ENCODE measurements at places on chromosomes 11 and 22.

DNA sequence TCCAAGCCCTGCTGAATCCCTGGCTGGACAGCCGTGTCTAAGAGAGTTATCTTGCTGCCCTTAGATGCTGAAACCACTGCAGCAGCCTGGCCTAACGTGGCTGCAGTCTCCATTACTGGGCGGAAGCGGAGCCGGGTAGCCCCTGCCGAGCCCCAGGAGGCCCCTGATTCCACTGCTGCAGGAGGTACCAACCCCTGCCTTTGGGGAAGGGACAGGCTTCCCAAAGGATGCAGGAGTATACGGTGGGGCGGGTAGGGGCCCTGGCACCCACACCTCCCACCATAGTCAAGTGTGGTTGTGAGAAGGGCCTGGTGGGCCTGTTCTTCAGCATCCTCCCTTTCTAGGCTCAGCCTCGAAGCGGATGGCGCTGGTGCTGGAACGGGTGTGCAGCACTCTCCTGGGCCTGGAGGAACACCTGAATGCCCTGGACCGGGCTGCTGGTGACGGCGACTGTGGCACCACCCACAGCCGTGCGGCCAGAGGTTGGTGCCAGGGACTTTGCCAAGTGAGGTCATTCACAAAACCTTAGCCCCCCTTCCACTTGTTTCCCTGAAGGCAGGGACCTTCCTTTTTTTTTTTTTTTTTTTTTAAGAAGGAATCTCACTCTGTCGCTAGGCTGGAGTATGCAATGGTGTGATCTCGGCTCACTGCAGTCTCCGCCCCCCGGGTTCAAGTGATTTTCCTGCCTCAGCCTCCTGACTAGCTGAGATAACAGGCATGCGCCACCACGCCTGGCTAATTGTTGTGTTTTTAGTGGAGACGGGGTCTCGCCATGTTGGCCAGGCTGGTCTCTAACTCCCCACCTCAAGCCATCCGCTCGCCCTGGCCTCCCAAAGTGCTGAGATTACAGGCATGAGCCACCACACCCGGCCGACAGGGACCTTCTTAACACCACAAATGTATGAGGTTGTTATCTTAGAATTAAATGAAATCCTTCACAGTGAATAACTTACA lies 11.0 kb downstream of the TKFC start:
- no peak for DNase-seq

GRCh38 chr11:24754406-24754805 lies 257.6 kb downstream of the LUZP2 start:
- peak; percentile 12 for DNase-seq

DNA sequence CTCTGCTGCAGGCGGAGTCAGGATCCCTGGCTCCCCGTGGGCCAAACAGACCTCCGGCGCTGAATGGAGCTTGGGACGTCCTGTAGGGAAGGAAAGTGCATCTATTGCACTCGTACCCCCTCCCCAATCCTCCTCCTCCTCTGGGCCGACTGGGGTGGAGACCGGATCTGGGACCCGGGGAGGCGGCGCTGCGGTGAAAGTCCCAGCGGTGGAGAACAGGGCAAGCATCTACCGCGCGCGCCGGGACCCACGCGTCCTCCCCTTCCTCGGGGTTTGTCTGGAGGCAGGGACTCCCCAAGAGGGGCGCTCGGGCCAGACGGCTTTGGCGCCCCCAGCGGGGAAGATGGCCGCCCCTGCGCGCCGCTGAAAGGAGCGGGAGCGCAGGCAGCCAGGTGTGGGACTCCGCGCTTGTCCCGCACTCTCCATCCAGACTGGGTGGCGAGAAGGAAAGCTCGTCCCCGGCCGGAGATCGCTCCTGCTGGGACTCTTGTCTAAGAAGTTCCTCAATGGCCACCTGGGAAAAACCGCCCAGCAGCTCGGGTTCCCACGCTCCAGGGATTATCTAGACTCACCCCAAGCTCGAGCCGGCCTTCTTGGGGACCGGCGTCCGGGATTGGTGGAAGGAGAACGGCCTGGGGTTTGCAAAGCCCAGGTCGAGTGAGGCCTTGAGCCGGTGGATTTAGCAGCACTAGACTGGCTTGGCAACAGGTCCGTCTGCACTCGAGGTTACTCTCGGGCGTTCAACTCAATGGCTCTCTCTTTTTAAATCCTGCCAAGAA lies 718 bp downstream of the FADS2 start:
- peak; percentile 40 for DNase-seq

DNA sequence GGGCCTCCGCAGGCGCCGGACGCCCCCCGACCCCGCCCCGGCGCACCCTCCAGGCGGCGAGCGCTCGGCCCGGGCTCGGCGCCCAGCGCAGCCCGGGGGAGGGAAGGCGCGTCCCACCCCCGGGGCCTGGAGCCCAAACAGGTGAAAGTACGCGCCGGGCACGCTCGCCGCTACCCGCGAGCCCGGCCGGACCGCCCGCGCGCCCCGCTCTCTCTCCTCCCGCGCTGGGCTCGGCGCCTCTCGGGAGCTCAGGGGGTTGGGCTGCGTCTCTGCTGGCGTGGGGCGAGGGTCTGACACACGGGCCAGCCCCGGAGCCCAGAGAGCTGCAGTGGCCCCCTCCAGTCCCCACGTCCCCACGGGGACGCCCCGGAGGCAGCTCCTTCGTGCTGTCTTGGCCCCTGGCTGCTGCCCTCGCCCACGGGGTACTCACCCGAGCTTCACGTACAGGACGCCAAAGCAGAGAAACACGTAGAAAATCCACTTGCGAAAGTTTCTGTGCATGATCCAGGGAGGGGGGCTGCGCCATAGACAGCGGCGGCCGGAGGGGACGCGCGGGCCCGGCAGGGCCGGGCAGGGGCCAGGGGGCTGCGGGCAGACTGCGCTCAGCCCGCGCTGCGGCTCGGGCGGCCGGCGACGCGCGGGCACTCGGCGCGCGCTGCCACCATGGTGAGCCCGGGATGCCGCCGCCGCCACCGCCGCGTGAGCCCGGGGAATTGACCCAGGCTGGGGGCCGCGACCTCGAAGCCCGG lies 534 bp downstream of the WNT7B start:
- DNase-seq, result no peak

DNA sequence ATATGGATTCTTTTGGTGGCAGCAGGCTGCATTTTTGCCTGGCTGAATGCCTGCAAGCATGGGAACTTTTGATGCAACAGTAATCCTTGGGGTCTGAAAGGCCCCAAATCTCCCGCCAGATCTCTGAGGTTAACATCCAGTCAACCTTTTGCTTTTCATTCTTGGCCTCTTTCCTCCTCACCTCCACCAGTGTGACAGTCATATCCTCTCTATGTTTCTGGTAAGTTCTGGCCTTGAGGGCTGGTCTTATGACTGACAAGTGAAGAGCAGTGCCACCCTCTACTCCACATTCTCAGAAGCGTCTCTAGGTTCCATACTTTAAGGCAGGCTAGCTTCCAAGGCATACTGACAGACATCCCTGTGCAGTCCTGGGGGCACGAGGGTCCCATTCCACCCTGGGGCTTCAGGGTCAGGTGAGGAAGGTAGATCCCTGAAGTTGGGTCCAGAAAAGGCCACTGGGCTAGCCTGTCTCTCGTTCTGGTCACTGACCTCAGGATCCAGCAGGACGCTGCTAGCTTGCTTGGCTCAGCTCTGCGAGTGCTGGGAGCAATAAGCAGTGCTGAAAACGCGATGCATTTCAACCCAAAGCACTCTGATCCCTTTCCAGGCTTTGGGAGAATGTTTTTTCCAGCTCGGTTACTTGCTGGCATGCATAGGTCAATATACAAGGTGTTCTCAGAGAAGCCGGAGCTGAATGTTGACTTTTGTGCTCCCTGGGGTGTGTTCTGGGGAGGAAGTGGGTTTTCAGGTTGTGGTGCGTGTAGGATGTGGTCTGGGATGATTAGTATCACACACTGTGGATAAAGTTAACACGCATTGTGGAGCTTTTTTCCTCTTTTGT lies 75.2 kb downstream of the PTPRJ start:
- DNase-seq, result peak; percentile 36

DNA sequence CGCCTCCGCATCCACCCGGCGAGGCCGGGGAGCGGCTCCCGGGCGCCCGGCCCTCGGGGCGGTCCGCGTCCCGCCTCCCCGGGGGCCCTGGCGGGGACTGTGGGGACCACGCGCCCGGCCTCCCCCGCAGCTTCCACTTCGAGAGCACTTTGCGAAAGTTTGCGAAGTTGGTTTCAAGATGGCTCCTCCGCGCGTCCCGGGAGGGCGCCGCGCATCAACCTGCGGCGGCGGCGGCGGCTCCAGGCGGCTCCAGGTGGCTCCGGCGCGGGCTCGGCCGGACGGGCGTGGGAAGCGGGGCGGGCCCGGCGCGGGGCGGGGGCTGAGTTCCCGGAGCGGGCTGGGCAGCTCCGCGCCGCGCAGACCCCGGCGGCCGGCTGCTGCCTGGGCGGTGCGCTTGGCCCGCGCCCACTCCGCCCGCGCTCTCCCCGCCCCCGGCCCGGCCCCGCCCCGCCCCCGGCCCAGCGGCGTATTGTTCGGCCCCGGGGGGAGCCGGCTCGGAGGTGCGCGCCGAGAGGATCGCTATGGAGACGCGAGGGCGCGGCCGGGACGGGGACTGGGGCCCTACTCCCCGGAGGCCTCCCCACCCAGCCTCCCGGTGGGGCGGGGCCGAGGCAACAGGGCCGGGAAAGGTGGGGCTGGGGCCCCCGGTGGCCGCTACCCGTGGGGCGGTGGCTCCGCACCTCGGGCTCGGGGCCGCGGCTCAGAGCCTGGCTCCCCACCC lies at the start of gene CELSR1:
CELSR1 (minus strand) TSS at position 396 of the 721 bp plus-strand sequence. CDS start 450 bp downstream, outside the sequence.
- DNase-seq, result peak; percentile 41

DNA sequence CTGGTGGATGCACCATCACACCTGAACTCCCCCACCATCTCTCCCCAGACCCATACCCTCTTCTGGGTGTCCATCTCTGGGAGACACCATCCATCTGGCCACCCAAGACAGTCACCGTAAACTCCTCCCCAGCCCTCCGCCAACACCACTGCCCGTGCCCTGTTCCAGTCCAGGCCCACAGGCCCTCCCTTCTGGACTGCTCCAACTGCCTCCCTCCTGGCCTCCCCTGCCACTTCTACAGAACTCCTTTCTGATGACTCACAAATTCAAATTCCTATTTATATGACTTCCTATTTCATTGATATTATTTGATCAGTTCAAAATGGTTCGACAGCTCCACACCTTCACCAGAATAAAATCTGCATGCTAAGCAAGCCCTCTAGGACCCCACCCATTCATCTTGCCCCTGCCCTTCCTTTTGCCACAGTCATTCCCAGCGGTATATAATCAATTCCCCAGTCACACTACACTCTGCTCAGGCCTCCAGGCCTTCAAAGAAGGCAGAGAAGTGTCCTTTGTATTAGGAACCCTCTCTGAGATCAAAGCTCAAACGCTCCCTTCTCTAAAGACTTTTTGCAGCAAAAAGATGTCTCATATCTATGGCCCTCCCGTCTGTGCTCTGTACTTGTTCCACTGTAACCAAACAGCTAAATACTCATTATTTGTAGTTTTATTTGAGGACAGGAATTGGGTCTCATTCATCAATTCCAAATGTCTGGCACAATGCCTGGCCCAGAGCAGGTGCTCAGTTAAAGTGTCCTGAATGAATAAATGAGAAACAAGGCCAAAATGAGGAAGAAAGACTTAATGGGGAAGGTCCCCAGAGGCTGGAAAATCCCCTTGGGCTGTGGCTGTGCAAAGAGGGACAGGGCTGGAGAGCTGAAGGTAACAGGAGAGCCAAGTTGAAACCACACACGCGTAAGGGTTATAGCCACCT lies 29.0 kb downstream of the MYH9 start:
- DNase-seq, result peak; percentile 76

DNA sequence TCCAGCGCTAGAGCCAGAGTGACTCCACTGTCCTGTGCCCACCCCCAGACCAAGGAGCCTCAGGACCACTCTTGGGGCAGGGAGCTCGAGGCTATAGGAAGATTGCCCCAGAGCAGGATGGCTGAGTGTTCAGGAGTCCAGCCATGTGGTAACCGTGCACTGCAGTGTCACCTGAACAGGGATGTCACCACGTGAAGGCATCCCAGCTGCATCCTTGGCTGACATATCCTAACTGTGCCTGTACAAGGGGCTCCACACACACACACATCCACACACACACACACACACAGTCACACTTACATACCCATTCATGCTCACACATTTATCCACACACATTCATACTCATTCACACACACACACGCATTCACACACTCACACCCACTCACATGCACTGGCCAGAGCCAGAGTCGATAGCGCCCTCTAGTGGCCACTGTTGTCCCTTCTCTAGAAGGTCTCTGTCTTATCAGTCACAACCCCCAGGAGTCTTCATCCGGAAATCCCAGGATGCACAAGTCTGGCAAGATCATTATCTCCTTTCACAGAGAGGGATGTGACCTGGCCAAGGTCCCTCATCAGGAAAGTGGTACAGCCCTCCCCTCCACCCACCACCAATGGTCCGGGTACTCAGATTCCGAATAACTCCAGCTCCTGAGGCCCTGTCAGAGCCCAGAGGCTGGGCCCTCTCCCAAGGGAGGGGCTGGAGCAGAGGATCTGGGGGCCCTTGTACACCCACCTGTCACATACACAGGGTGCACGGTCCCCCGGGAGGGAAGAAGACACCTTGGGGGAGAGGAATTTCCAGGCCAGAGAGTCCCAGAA lies 55.1 kb downstream of the IGLL5 start:
- peak; percentile 59 for DNase-seq

- peak; percentile 34 for DNase-seq
Measured at GRCh38 chr11:2752204-2752770, 52.5 kb upstream of the KCNQ1OT1 start.

DNA sequence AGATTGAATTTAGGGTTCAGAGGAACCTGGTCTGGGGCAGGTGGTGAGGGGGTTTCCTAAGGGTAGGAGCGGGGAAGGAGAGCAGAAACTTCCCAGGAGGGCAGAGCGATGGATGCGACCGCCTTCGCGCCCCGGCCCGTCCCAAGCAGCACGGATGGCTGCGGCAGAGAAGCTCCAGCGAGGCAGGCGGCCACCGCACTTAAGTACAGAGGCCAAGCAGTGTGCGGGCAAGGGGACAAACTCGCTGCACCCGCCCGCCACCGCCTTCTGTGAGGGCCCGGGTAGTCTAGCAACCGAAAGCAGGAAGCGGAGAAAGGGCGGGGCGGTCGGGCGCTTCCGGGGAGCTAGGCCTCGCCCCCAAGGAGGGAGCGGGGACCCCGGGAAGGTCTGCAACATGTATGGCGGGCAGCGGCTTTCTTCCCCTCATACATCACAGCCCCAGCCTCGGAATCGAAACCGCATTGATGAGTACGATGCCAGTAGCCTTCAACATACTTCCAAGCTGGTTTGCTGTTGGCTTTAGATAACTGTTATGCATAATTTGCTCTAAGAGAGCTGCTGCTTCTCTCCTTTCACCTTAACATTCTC lies at the start of gene AGBL2:
AGBL2 (minus strand) TSS at position 288 of the 588 bp plus-strand sequence. CDS start 719 bp downstream, outside the sequence.
- DNase-seq, result peak; percentile 82

Data from EL (cell line).